ENCODE measurements at places on chromosomes 6 and 20.

DNA sequence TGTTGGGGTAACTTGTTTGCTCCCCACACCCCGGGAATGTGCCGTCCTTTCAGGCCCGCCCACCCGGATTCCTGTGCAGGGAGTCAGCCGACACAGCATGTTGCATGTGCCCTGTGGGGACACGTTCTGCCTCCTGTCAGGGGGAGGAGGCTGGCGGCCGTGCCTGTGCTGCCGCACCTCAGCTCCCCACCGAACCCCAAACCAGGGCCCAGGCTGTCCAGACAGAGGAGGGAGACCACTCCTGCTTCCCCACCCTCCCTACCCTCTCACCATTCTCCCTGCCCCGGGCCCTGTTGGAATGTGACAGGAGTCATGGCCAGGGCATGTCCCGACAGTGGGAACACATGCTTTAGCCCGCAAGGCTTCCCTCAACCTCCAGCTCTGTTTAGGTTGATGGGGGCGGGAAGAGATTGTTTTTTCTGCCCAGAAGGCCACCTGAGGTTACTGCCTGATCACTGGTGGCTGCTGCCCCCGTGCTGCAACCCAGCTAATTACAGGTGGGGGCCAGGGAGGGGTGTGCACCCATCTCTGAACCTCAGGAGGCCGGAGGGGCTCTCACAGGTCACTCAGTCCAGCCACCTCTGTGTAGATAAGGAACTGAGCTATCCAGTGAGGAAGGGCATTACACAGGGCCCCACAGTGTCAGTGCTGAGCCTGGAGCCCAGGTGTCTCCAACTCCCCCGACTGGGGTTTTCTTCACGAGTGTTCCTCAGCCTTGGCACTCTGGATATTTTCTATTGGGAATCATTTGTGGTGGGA is 13.6 kb downstream of the LRRC73 start:
- DNase-seq = no peak

DNA sequence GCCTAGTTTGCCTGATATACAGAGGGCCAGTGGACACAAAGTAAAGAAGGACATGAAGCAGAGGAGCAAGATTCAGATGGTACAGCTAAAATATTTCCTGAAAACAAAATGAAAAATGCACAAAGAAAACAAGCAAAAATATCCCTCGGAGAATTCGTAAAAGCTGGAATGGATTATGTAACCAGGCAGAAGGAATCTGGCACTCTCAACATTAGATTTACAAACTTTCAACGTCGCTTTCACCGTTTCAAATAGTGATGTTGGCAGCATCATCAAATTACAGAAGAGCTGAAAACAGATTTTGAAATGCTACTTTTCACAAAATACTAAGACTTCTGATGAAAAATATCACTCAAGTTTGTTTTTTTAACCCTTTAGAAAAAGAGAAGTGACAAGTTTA is 11.7 kb downstream of the SMLR1 start:
- no peak for DNase-seq

DNA sequence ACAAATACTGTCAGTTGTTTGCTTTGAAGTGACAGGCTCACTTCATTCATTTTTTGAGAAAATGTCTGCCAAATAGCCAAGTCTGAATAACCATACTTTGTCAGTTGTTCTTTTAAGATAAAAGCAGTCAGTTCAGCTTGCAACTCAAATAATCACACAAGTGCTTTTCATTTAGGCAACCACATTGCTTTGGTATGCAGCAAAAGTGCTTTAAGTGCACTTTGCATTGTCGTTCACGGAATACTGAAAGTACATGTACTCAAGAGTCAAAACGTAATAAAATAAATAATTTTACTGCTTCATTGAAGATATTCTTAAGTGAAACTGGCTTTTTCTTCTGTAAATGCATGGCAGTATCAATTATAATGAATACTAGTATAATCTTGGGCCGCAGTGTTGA is 107.2 kb downstream of the MMS22L start:
- no peak for DNase-seq

DNA sequence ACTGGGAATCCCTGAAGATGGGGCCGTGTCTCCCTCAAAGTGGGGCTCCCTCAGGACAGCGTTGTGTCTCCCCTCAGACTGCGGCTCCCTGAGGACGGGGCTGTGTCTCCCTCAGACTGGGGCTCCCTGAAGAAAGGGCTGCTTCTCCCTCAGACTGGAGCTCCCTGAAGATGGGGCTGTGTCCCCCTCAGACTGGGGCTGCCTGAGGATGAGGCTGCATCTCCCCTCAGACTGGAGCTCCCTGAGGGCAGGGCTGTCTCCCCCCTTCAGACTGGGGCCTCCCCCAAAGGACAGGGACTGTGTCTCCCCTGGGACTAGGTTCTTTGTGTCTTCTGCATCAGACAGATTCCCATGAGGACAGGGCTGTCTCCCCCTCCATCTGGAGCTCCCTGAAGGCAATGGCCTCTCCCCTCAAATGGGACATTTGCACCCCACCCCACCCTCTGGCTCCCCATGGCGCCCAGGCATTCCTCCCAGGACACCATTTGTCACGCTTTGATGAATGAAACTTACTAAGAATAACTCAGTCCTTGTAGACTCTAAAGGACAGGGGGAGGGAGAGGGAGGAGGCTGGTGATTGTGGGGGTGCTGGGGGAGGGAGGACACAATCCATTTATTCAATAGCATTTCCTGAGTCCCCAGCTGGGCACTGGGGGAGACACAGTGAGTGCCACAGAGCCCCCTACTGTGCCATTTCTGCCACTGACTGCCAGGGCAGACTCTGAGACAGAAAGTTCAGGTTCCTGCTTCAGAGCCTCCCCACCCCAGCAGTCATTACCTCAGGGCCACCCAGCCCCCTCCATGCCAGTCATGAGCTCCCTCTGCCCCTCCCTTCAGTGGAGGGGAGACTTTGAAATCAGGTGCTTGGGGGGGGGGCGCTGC is 122.4 kb downstream of the MRPL14 start:
- no peak for DNase-seq

DNA sequence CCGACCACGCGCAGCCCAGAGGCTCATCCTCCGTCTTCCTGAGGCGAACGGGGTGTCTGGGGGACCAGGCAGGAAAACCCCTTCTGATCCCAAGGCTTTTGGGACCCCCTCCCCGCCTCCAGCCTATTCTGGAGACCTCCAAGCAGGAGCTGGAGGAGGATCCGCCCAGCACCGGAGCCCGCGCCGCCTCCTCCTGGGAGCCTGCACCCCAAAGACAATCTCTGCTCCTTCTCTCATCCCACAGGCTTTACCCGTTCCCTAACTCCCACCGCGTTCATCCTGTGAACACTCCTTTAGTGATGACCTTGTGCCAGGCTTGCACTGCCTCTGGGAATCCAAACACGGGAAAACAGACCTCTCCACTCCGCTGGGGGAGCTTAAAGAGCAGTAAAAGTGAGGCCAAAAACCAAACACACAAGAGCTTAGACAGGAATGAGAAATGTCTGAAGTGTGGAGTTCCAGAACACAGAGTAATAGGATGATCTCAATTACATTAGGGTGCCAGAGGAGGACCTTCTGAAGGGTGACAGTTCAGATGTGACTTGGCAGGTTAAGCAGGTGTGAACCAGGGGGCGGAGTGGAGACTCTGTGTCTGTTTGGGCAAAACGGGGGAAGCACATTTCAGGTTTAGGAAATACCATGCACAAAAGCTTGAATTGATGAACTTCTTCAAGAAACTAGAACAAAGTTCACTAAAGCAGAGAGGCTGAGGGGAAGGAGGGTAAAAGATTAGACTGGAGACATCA is 7.6 kb downstream of the HLA-DRB5 start:
- no peak for DNase-seq

GRCh38 chr6:169890049-169890448 is 138.6 kb downstream of the ERMARD start:
- no peak for DNase-seq

Measured in T-cell (primary cell).